GDM1 (cell line): ENCODE measurements at places on chromosomes 6 and 20.

DNA sequence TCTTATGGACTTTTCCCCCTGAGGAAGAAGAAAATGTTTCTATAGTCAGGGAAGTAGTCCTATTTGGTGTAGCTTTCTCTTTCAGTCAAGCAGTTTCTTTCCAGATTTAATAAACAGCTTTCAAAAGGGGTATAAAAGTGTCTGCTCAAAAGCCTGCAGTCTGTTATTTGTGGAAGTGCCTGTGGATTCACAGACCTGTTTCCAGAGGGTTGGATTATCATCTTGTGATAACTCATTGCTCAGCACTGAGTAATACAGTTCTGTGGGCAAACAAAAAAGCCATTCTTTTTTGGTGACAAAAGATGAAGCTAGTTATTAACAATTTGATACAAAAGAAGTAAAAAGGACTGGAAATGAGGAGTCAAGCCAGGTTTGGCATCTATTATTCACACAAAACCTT, 358.2 kb upstream of the ID4 start:
- no peak for DNase-seq

DNA sequence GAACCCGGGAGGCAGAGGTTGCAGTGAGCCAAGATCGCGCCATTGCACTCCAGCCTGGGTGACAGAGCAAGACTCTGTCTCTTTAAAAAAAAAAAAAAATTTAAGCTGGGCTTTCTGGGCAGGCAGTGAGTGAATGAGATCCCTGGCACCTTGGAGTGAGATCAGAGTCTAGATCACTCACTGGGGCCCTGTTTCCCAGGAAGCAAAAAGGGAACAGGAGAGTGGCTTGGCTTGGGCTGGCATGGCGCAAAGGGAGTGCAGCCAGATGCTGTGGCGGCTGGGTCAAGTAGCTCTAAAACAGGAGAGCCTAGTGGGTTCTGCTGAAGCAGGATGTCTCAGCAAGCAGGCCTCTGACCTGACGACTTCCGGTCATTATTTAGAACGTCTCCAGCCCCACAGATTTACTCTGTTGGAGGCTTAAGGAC, 10.4 kb downstream of the PLCG1 start:
- no peak for DNase-seq

- no peak for DNase-seq
Measured at GRCh38 chr6:158415666-158416065, 103.4 kb downstream of the TULP4 start.

- DNase-seq = no peak
Measured at GRCh38 chr6:36479256-36479655, 36.5 kb downstream of the KCTD20 start.

DNA sequence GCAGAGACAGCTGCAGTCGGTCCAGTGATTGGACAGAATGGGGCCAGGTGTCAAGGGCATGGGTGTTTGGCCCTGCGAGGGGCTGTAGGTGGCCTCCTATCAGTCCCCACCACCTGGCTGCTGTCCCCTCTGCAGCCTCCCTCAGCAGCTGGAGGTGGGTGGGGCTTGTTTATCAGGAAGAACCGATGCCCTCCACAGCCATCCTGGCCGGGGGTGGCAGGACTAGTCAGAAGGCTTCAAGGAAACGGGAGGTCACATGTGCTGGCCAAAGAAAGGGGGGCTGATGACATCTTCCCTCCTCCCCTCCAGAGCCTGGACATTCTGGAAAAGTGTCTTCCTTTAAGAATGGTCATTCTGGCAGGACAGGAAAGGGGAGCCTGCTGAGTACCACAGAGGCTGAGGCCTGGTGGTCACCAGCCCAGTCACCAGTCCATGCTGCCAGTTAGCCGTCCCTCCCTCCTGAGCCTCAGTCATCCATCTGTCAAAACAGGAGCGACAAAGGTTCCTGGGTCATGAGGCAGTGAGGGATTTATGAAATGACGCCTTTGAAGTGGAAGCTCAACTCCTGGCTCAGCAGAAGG, 4.1 kb downstream of the FAM210B start:
- DNase-seq = no peak

DNA sequence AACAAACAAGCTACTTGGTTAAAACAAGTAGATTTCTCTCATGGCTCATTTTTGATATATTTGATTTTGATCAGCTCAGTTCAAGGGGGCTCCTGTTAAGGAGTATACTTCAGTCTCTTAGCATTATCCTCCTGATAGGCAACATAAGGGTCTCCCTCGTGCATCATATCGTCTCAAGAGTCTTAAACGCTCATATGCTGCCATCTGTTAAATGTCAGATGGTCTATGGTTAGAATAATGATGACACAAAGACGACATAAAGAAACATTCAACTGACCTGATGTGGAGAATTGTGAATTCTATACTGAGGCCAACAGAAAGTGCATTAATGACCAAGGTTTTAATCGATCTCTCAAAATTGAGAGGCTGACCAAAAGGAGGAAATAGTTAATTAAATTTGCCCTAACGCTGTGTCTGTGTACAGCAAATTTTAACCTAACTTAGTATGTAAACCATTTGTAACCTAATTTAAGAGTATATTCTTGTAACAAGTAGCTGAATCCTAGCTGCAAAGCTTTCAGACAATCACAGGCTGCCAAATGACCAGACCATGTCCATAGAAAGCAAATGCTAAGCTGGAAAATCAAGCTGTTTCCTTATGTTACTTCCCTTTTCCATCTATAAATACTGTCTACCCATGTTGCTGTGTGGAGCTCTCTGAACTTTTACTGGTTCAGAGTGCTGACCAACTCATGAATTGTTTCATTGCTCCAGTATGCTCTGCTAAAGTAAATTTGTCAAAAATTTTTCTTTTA, 1688.5 kb downstream of the GRIK2 start:
- no peak for DNase-seq

GRCh38 chr6:156336733-156337132, 440.4 kb upstream of the ARID1B start:
- no peak for DNase-seq

- no peak for DNase-seq
Measured at GRCh38 chr6:88376768-88377387, 210.7 kb upstream of the CNR1 start.

DNA sequence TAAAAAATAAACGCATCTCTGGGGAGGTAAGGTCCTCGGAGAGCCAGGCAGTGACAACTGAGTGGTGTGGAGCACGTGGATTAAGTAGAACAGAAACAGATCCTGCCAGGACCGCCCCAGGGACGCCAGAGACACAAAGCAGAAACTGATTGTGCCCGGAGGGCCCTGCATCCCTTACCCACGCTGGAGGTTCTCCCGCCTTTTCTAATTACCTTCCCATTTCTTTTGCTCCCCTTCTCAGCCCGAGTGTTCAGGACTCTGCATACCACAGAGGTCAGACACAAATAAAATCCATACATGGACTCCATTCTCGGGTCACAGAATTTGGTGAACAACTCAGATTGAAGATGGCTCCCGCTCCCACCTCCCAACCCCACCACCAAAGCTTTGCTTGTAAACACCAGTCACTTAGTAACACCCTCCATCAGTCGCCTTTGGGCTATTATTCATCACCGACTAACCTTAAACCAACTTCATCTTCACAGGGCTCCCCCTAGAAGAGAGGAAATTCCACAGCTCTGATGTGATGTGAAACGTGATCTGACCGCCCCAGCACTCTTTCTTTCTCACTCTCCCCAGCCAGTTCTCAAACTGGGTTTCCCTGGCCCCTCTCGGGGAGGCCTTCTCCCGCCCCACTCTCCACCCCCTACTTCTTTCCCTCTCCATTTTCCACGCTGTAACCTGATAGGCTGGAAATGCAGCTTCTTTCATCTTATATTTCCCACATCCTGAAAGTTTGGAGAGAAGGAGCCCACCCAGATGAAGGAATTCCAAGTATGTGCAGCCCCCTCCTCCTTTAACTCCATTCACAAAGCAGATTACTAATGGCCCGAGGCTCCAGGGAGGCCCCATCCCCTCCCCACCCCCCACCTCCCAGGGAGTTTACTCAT, 32.5 kb upstream of the PIM1 start:
- no peak for DNase-seq

DNA sequence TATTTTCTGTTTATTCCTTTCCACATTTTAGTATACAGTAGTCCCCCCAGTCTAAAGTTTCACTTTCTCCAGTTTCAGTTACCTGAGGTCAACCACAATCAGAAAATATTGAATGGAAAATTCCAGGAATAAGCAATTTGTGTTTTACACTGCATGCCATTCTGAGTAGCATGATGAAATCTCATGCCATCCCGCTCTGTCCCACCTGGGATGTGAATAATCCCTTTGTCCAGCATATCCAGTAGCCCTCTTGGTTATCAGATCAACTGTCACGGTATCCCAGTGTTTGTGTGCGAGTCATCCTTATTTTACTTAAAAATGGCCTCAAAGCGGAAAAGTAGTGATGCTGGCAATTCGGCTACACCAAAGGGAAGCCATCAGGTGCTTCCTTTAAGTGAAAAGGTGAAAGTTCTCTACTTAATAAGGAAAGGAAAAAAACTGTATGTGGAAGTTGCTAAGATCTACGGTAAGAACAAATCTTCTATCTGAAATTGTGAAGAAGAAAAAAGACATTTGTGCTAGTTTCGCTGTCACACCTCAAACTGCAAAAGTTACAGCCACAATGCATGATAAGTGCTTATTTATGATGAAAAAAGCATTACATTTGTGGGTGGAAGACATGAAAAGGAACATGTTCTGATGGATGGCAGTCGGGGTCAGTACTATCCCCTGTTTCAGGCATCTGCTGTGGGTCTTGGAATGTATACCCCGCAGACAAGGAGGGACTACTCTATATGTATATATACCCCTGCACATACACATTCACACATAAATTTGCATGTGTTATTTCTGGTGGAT, 11.3 kb downstream of the NOX3 start:
- no peak for DNase-seq

- no peak for DNase-seq
Measured at GRCh38 chr20:62876902-62877816, 15.5 kb upstream of the TCFL5 start.

DNA sequence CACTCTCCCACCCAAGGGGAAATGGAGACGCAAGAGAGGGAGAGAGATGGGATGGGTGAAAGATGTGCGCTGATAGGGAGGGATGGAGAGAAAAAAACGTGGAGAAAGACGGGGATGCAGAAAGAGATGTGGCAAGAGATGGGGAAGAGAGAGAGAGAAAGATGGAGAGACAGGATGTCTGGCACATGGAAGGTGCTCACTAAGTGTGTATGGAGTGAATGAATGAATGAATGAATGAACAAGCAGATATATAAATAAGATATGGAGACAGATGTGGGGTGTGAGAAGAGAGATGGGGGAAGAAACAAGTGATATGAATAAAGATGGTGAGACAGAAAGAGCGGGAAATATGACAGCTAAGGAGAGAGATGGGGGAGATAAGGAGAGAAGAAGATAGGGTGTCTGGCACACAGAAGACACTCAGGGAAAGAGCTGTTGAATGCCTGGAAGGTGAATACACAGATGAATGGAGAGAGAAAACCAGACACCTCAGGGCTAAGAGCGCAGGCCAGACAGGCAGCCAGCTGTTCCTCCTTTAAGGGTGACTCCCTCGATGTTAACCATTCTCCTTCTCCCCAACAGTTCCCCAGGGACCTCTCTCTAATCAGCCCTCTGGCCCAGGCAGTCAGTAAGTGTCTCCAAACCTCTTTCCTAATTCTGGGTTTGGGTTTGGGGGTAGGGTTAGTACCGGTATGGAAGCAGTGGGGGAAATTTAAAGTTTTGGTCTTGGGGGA, 754 bp downstream of the TNF start:
- DNase-seq = no peak

DNA sequence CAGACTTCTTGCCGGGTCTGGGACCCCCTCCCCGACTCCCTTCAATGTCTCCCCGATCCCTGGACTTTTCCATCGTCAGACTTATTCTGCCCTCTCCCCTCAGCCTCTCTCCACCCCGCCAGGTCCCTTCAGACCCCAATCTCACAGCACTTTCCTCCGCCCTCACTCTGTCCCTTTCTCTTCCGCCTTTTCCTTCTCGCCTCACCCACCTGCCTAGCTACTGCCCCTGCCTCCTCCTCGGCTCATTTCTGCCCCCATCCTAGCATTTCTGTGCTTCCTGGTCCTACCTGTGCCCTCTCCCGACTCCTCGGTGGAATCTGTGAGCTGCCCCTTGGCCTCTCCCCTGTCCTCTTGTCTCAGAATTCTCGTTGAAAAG, 616 bp downstream of the CHMP4B start:
- no peak for DNase-seq
